NCI-H526 (cell line): ENCODE measurements at places on chromosomes 2 and 18.
A peak's percentile ranks its signal among the peaks of the same experiment; 100 is the strongest.

DNA sequence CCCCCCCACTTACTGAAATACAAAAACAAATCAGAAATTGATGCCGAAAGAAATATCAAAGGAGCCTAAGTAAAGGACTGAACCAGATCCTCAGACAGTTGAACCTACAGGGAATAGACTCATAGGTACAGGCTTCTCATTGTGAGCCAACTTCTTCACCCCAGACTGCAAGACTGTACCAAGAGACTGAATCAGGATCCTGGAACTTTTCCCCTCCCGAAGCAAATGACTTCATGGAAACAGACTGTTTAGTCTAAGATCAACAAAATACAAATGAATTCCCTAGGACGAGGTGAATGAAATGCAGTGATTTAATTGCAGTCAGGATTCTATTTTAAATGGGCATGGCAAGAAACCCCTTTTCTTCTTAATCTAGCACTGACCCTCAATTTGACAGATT is 53.6 kb upstream of the RNF152 start:
- no peak for DNase-seq

DNA sequence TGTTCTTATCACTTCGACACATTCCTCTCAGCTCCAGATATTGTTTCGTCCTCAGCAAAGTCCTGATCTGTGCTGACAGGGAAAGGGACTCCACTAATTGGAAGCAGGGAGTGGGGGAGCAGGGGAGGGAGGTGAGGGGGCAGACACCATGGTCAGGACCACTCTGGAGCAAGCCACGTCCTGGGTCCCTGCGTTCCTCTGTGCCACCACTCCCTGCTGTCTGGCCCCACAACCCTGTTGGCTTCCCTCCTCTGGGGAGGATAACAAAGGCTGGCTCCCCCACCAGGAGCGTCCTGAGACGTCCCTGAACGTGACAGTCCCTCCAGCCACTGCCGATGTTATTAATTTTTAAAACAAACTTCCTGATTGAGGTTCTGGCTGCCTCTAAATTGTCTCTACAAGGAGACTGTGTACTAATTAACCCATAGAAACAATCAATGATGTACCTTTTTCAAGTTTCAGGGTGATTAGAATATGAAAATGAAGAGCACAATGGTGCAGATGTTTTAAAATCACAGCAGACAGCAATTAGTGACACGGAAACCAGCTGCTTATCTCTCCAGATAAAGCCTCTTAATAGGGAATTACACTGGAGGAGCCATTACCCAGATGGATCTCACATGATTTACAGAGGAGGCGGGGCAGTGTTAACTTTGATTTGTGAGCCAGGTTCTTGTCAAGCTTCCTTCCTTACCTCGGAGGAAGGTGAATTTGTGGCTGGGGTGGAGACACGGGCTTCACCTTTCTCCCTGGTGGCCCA is 257.5 kb downstream of the SETBP1 start:
- peak; percentile 17 for DNase-seq

DNA sequence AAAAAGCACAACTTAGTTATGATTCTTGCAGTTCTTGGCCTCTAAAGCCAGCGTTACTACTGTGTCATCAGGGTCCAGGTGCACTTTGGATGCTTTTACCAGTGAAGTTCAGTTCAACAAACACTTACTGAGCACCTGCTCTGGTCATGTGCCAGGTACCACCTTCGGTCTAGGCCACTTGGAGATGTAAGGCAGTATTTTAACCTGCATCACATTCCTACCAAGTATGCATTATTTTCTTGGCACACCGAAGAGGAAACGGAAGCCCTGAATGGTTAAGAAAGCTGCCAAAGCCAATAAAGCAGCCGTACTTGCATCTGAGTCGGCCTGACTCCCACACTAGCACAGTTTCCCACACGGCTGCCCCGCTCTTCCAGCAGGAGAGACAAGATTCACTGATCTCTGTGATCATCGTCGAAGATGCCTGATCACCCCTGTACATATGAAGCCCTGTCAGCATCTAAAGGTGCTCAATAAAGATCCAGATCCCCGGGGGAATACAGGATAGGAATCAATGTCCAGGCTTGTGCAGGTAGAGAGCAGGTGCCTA is 427.1 kb downstream of the EIPR1 start:
- no peak for DNase-seq

DNA sequence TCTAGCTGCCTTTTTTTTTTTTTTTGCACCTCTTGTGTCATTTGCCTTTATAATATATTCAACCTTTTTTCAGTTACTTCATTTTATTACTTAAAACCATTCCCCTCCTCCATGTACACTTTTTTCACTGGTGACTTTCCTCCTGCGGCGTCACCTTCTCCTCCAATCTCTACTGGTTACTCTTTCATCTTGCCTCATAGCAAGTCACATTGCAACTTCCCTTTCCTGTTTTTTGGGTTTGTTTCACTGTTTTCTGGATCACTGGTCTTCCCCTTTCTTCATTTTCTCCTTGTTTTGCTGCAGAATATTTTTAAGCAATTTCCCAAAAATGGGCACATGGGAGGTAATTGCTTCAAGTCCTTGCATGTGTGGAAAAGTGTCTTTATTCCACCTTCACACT is 37.7 kb upstream of the GPR155 start:
- DNase-seq, result no peak

GRCh38 chr2:122210898-122211856 is 455.7 kb downstream of the TSN start:
- no peak for DNase-seq

GRCh38 chr2:211487733-211488132 is 931.3 kb downstream of the CPS1 start:
- DNase-seq, result no peak

- DNase-seq, result no peak
Measured at GRCh38 chr2:15705839-15706386, 114.2 kb downstream of the DDX1 start.

DNA sequence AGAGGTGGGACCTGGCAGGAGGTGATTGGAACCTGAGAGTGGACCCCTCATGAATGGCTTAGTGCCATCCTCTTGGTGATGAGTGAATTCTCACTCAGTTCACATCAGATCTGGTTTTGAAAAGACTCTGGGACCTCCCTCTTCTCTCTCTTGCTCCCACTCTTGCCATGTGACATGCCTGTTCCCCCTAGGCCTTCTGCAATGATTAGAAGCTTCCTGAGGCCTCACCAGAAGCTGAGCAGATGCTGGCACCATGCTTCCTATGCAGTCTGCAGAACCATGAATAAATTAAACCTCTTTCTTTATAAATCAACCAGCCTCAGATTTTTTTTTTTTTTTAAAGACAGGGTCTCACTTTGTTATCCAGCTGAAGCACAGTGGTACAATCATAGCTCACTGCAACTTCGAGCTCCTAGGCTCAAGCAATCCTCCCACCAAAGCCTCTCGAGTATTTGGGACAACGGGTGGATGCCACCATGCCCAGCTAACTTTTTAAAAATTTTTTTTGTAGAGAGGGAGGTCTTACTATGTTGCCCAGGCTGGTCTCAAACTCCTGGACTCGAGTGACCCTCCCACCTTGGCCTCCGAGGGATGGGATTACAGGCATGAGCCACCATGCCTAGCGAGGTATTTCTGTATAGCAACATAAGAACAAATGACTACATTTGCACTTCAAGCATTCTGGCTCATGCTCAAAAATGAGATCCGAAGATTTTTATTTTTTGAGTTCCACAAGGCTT is 2.0 kb upstream of the ZFAND2B start:
- no peak for DNase-seq

DNA sequence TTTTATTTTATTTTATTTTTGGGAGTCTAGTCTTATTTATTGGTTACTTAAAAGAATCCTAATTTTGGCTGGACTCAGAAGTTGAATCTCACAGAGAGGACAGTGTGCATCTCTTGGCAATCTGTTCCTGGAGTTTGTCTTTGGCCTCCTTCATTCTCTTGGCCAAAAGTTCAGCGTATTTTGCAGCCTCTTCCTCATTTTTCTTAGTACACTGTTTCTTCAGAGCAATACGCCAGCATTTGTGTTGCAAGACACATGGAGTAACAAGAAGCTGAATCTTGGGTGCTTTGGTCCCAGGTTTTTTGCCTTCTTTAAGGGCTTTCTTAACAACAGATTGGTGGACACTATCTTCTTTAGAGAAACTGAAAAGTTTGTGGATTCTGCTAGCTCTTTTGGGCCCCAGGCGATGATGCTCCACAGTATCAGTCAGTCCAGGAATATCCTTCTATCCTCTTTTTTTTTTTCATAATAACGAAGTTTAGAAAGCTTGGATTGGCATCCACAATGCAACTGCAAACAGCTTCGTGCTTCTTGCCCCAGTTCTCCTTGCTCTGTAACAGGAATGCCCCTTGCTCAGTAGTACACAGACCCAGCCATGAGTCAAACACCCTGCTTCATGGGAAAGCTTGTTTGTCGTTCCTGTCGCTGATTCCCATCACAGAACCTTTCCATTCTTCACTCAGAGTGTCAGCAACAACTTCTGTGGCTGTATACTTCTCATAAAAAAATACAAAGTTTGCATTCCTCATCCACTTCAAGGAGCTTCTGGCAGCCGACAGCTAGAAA is 34.8 kb upstream of the RFX8 start:
- DNase-seq, result no peak

DNA sequence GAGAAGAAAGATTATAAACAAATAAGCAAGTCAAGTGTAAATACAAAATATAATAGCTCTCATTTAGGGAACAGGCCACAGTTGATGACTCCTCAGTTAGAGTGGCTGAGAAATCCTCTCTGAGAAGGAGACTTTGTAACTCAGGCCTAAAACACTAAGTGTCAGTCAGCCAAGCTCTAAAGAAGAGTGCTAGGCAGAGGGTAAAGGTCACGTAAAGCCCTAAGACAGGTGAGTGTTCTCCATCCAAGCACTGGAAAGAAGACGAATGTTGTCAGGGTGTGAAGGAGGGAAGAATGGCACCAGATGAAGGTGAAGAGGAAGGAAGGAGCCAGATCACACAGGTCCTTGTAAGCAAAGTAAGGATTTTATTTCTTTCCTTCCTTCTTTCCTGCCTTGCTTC is 24.3 kb downstream of the ERMN start:
- DNase-seq, result no peak

DNA sequence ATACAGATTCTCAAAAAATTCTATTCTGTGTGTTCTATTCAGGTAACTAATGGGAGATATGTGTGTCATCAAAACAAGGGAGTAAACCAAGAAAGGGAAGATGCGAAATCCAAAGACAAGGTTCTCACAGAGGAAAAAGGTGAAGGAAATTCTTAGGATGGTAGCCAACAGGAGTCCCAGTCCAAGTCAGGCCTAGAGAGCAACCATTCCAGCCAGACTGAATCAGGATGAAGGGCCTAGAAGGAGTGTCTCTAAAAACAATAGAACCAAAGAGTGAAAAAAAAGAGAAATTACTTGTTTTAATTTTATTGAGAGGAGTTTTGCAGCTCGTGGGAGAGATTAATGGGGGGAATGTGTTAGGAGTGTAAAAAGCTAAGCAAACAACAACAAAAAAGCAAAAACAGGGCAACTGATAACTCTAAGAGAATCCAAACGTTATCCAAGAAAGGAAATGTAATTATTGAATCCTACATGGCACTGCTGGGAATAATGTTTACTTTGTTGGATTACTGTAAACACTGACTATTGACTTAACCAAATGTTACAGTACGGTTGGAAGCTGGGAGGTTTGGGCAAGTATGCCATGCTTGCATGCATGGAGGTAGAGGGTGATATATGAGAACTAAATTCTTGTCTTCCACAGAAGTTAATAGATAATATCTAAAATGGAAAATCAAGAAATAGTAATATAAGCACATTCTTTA is 12.3 kb downstream of the MAP3K20 start:
- peak; percentile 58 for DNase-seq

DNA sequence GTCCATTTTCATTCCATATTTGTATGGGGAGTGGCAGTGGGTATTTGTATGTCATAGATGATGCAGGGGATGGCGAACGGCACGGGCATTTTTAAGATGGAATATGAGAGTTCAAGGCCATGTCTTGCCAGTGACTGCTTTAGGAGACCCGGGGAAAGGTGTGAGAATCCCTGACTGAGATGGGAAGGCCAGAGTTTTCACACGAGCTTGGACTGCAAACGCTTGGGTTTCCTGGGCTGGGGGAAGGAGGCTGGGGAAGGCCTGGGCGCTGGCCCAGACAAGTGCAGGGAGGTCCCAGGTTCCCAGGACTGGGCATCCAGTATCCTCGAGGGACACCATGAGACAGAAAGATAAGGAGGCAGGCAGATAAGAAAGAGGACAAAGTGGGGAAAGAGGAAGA is 35.2 kb downstream of the CNGA3 start:
- DNase-seq, result no peak

DNA sequence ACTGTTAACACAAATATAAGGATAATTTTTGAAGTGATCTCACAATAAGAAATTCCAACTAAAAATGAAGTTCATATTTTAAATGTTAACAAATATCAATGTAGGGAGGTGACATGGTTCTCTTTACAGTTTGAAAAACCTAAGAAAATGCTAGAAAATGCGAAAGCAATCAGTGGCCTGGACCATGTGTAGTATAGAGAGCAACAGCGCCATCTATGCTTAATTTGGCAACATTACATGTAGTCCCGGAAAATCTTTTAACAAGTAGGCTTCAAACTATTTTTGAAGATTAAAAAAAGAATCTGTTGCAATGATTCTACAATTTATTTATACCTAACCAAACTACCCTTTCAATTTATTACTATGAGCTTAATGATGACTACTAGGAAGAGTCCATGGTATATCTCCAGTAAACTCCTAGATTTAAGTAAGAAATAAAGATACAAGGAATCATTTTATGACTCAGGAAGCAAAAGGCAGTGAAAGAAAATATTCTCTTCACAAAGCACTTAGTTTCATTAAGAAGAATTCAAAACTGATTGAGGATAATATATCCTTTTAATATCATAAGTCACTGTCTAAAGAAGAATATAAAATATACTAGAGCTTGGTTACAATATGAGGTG is 33.3 kb downstream of the NDUFA10 start:
- peak; percentile 85 for DNase-seq

GRCh38 chr2:29370173-29370572 is 255.0 kb downstream of the CLIP4 start:
- DNase-seq, result no peak

DNA sequence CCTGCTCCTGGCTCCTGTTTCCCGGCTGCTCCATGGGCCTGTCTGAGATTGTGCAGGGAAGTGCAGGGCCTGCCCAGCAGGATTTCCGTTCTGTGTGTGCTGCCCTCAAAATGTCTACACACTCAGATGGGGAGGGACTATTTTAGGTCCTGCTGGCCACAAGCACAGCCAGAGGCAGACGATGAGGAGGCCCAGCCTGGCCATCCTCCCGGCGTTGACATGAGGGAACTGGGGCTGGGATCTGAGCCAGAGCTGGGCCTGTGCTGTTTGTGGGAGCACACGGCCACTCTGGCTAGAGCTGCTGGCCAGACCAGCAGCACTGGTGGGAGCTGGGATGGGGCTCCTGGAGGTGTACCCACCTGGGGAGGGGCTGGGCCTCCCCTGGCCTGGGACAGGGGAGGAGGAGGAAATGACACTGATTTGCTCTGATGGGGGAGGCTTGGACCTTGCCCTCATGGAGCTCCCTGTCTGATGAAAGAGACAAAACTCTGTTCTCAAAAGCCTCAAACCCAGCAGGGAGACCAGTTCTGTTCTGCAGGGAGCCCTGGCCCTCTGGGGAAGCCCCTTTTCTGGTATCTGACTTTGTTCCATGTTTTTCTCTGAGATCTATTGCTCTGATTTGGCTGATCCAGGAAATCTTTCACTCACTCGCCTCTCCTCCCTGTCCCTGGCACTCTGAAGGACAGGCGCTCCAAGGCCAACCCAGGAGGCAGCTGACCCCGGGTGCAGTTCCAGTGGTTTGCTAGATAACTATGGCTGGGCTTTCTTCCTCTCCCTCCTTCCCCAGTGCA is 161.8 kb downstream of the DYSF start:
- DNase-seq, result no peak

- DNase-seq, result no peak
Measured at GRCh38 chr2:6475155-6475940, 390.4 kb downstream of the CMPK2 start.

GRCh38 chr2:147600646-147601045 is 244.2 kb upstream of the ACVR2A start:
- no peak for DNase-seq

GRCh38 chr2:30883822-30884221 is 76.6 kb upstream of the CAPN13 start:
- DNase-seq, result peak; percentile 95
